ENCODE measurements at places on chromosomes 2 and 18.

GRCh38 chr2:26136451-26136850, 36.4 kb upstream of the GAREM2 start:
- no peak for DNase-seq

DNA sequence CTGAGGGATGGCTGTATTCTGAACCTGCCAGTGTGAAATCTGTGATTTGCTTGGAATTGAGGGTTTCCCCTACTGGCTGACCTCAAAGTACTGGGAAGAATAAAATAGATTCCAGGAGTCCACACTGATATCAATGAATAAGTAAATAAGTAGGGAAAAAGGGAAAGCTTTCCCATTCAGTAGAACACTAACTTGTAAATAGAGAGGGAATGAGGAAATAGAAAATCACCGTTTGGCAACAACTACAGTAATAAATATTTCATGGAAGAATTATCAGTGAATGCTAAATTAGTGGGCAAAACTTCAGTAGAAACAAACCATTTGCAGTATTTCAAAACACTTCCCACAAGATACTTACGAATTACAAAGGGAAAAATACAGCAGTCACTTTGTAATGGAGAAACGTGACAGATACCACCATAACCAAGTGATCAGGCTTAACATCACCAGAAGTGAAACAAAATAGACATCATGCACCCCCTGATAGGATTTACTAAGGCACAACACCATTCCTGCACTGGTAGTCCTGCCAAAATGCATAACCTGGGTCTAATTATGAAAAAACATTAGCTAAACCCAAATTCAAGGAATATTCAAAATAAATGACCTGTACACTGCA, 88.5 kb downstream of the ICA1L start:
- no peak for DNase-seq

DNA sequence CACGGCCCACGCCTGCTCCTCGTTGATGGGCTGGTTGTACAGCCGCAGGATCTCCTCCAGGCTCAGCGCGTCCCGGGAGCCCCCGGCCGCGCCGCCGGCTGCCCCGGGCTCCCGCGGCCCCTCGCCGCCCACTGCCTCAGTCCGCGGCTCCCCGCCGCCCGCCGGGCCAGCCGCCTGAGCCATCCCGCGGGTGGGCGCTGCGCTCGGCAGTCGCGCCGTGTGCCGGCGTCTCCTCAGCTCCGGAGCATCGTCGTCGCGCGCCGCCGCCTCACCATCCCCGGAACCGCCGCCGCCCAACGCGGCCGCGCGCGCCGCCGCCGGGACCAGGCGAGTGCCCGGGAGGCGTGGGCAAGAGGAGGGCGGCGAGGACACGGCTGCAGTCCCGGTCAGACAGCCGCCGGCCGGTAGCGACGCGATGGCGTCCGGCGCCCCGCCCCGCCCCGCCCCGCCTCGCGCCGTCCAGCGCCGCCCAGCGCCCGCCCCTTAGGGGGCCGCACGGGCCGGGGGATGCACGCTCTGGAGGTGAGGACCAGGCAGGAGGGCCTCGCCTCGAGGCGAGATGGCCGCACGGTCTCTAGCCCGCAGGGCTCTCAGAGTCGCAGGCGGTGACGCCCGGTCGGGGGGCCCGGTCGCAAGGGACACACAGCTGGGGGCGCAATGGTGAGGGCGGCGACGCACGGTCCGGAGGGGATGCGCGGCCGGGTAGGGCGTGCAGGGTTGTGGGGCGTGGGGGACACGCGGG, at the start of gene SPIRE1:
Gene SPIRE1 (minus strand): TSS at position 424 of the 742 bp plus-strand sequence. CDS start 241 bp downstream, at position 183.
- peak; percentile 26 for DNase-seq

- no peak for DNase-seq
These were observed 159.8 kb downstream of the ZNF385B start for GRCh38 chr2:179701524-179702110.

- no peak for DNase-seq
These were observed 33.7 kb downstream of the PDCL3 start for GRCh38 chr2:100596465-100596864.

GRCh38 chr2:134189009-134189720, 64.7 kb upstream of the MGAT5 start:
- DNase-seq = no peak

- DNase-seq = peak; percentile 59
These were observed 38.6 kb downstream of the ADNP2 start for GRCh38 chr18:80147418-80148325.

DNA sequence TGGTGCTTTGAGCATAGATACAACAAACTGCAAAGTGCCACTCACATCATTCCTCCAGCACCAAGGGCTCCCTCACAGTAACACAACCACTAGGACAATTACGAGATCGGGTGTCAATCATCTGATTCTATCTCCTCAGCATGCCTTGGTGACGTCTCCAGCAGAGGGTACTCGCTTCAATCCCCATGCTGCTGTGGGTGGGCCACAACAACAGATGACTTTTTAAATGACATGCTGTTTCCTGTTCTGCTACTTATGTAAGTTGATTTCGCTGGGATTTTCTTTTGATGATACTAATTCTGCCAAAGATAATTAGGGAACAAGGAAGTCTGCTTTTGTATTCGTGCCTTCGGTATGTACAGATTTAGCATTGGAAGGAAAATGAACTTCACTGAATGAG, 1113.0 kb downstream of the BCL11A start:
- DNase-seq = no peak

GRCh38 chr2:230459216-230459615, 43.2 kb downstream of the SP100 start:
- DNase-seq = no peak

- no peak for DNase-seq
These were observed 67.7 kb downstream of the SMCHD1 start for GRCh38 chr18:2723207-2723606.

GRCh38 chr2:9656270-9656766, 25.5 kb upstream of the YWHAQ start:
- DNase-seq = peak; percentile 53

DNA sequence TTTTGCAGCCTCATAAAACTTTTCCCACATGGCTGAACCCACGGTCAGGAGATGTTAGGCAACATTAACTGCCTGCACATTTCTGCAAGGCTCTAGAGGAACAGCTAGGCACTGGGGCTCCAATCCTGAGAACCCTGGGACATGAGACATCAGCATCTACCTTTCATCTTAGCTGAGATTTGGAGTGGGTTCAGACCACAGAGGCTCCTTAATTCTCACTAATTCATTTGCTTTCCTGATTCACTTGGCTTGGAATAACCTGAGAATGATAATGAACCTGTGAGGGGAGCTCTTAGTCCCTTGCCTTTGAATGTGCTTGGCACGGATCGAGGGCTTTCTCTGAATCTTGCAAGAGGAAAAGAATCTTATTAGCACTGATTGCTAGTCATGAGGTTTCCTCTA, 266.2 kb downstream of the FIGN start:
- DNase-seq = no peak

- DNase-seq = no peak
These were observed 13.2 kb upstream of the CEP68 start for GRCh38 chr2:65043001-65043400.

- DNase-seq = no peak
These were observed 818 bp upstream of the SLC20A1 start for GRCh38 chr2:112644933-112645309.

DNA sequence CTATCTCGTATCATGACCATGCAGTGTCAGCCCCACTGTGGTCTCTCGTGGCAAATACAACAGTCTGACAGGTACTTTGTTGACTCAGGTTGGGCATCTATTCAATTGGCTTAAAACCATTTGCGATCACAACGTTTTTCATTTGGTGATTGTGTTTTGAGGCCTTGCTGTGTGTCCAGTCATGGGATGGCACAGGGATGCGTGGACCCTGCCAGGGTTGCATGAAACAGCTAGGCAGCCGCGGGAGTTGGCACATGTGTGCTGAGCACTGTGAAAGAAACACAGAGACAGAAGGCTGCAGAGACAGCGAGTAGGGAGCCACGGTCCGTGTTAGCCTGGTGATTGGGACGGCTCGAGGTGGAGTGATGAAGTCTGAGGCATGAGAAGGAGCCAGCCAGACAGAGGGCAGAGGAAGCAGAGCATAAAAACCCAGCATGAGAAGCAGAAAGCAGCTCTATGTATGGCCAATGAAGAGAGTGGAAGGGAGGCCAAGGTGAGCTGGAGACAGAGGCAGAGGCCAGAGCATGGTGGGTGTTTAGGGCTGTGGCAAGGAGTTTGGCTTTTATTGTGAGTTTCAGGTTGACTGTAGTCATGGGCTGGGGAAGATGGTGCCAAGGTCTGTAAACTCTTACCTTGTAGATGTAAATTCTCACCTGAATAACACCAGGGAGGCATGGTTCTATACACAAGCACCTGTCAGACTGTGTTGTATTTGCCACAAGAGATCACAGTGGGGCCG, 31.8 kb upstream of the IL1R1 start:
- no peak for DNase-seq

GRCh38 chr2:214376618-214377285, 34.1 kb upstream of the VWC2L start:
- DNase-seq = no peak

- DNase-seq = no peak
These were observed 16.5 kb upstream of the OR6B3 start for GRCh38 chr2:240069829-240070228.

GRCh38 chr18:9617006-9617542, 2.7 kb upstream of the PPP4R1 start:
- no peak for DNase-seq

DNA sequence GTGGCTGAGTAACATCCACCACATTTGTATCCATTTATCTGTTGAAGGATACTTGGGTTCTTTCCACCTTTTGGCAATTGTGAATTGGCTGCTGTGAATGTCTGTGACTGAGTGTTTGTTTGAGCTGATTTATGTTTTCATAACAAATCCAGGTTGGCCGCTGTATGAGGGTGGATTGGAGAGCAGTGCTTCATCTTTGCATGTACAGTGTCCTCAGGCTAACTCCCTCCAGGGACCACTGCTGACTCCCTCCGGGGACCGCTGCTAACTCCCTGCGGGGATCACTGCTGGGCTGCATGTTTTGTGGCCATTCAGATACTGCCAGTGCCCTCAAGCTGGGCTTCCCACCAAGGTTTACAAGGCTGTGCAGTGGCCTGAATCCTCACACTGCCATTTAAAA, 10.2 kb downstream of the BOK start:
- DNase-seq = no peak

DNA sequence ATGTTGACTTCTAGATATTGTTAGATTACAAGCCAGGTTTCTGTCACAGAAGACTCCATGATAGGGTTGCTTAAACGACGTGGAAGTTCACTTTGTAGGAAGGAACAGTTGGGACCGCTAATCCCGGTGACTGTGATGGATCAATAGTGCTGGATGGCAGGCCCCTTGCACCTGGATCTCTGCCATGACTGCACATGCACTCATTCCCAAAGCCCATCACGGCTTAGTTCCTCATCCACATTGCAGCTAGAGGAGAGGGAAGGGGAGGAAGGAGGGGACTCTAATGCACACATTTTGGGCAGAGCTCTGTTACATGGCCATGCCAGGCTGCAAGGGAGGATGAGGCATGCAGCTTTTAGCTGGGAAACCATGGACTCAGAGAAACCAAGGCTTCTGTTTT, 773.7 kb upstream of the RAB6C start:
- no peak for DNase-seq

DNA sequence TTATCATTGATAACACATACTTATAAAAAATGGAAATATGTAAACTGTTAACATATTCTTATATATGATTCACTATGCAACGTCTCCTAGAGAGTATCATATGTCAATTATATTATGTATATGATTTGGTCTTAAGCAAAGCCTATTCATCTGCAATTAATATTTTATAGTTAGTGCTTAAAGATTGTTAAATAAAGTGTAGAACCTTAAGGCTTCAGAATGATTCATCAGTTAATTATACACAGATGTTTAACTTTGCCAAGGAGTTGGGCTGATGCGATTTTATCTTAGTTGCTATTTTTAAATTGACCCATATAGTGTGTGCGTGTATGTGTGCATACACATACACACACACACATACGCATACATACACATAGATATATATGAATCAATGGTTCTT, 323.1 kb downstream of the RBM43 start:
- DNase-seq = no peak

- DNase-seq = no peak
These were observed 59.2 kb downstream of the PTPRM start for GRCh38 chr18:7626175-7626921.

GRCh38 chr2:96867756-96868554, 1.9 kb downstream of the SEMA4C start:
- no peak for DNase-seq

GRCh38 chr2:39479696-39480095, 42.6 kb upstream of the MAP4K3 start:
- no peak for DNase-seq

GRCh38 chr2:88452565-88452905, at the start of gene FOXI3:
Gene FOXI3, minus strand, starts transcription at chr2:88452693. Its CDS starts 158 bp downstream, at chr2:88452535.
- no peak for DNase-seq

GRCh38 chr2:130728007-130728454, 839 bp upstream of the GPR148 start:
- peak; percentile 25 for DNase-seq

GRCh38 chr2:119544075-119544938, at the start of gene CFAP221:
Gene CFAP221, plus strand, starts transcription at chr2:119544449. Its CDS starts 1,683 bp downstream, at chr2:119546132.
- DNase-seq = no peak

DNA sequence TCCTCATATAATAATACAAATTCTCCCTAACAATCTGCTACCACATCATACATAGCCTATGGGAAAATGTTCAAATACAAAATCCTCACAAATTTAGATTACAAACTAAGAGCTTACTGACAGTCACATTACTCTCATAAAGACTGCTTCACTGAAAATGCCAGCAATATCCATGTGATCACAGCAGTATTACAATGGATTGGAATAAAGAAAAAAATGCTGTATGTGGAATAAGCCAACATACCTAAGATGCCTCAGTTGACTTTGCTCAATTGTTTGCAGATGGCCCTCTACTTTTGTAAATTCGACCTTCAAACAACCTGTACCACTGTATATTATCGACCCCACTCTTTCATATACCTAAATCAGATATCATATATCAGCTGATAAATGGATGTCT, 88.7 kb downstream of the DYM start:
- no peak for DNase-seq

GRCh38 chr2:52955079-52955478, 812.5 kb upstream of the CHAC2 start:
- DNase-seq = no peak

DNA sequence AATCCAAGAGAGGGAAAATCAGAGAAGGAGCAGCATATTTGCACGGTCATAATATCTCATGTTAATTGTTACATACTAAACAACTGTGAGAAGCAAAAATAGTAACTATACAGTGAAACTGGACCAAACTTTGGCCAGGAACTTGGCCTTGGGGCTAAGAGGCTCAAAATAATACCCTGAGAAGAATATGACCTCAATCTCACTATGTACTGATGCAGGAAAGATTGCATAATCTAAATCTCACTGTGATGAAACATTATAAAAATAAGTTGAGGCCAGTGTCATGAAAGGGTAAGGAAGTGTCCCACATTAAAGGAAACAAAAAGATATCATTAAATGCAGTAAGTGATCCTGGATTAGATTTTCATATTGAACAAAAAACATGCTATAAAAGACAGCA, 36.5 kb downstream of the ZRANB3 start:
- no peak for DNase-seq

Data from CD4-positive, alpha-beta T cell treated with Interleukin-6 at 100 ng/mL for 8 hours (primary cell).